Activated CD4-positive, alpha-beta T cell treated with anti-CD3 and anti-CD28 coated beads for 1 hour (primary cell): ENCODE measurements at places on chromosomes 13 and 19.
A peak's percentile ranks its signal among the peaks of the same experiment; 100 is the strongest.

DNA sequence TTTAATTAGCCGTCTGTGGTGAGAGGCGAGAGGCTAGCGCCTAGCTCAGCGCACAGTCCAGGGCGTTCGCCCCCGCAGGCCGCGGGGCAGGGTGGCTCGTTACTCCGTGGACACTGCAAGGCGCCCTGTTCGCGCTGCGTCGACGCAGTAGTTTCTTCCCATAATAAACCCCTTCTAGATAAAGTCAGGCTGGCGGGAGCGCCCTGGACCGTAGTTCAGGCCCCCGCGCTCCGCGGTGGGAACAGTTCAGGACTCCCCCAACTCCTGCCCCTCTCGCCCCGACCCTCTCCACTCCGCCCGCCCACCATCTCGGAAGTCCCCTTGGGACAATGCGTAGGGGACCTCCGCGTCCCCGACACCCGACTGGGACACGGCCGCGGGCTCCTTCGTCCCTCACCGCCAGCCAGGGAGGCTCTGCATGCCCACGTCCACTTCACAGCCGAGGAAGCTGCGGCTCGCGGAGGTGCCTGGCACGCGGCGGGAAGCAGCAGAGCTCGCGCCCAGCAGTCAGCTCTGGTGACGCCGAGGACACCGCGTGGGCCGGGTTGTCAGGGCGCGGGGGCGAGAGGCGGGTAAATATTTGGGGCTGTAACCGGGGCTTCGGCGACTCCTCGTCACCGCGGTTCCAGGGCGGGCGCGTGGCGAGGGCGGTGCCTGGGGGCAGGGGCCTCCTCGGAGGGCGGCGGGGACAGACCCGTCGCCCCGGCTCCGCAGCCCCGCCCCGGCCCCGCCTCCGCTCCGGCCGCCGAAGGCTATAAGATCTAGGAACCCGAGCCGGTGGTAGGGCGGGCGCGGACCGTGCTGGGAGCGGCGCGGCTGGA, at the start of gene RGCC:
Gene RGCC, plus strand, starts transcription at position 783 of the 821 bp plus-strand sequence. CDS start 158 bp downstream, outside the sequence.
- DNase-seq: peak; percentile 96

- DNase-seq: no peak
Observed at GRCh38 chr13:43171489-43171888, 148.1 kb downstream of the DNAJC15 start.

GRCh38 chr19:30682999-30683536, 310.9 kb downstream of the ZNF536 start:
- peak; percentile 22 for DNase-seq

DNA sequence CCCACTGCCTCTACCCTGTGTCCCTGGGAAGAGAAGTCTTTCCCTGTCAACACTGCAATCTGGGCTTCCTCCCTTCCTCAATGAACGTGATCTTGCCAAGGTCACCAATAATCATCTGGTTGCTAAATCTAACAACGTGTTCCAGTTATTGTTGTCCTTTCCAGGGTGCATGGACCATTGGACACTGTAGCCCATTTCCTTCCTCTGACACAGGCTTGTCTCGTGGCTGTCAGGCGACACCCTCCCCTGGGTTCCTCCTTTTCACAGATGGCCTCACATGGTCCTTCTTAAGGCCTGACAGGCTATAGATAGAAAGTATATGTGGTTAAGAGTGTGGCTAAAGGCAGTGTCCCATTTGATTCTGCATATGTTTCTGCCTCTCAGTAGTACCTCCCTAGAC, 67.7 kb upstream of the STARD13 start:
- no peak for DNase-seq

DNA sequence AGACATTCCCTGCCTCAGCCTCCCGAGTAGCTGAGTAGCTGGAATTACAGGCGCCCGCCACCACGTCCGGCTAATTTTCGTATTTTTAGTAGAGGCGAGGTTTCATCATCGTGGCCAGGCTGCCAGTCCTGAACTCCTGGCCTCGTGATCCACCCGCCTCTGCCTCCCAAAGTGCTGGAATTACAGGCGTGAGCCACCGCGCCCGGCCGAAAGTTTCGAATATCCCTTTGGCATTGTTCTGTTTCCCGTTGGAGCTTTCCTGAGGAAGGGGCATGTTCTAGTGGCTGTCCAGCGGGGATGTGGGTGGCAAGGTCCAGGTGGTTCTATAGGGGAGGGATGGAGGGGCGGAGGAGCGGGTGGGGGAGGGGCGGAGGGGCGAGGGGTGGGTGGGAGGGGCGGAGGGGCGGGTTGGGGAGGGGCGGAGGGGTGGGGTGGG, 2.1 kb upstream of the BSG start:
- no peak for DNase-seq

DNA sequence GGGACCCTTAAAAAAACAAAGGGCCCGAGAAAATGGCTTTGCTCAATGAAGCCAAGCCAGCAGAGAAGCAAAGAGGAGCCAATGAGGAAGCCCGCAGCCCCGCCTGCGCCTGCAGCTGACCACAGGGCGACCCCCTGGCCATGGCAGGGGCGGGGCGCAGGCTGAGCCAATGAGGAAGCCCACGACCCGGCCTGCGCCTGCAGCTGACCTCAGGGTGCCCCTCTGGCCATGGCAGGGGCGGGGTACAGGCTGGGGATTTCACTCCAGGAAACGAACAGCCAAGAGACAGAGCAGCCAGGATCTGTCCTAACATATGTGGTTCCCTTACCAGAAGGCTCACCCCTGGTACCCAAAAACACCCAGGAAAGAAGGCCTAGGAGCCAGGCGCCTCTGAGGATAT, 101.4 kb downstream of the STK24 start:
- no peak for DNase-seq
